RPMI7951 (cell line): ENCODE measurements at places on chromosomes 4 and X.

DNA sequence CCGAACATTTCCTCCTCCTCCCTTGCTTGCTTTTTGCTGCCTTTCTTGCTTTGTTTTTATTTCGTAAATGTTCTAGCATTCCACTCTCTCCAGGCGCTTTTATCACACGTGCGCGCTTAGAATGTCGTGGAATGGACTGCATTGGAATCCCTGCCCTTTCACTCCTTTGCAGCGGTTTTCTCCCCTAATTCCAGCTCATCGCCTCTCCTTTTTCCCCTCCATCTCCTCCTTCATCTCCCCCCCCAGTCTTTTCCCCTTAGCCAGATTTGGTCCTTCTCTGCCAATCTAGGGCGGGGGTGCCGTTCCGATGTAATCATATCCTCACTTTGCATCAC lies 579 bp downstream of the OGT start:
- no peak for DNase-seq

GRCh38 chr4:119151161-119151560 lies 15.5 kb downstream of the MYOZ2 start:
- peak; percentile 31 for DNase-seq

DNA sequence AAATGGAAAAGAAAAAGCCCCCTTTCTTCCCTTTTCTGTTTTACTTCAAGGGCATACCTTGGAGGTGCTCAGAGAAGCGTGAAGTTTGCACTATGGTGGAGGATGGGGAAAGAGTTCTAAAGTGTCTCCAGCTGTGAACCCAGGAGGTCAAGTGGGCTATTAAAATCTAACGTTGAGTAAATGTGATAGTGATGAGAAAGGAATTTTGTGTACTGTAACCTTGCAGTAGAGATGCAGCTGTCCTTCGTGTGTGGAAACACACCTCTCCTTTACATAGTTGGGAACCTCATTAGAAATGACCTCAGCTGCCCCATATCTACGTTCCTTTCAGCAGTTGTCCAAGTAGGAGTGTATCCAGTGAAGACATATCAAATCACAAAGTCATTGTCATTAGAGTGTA lies 26.5 kb downstream of the ADH5 start:
- DNase-seq: no peak

GRCh38 chrX:53160297-53160983 lies 64.6 kb downstream of the KDM5C start:
- no peak for DNase-seq

DNA sequence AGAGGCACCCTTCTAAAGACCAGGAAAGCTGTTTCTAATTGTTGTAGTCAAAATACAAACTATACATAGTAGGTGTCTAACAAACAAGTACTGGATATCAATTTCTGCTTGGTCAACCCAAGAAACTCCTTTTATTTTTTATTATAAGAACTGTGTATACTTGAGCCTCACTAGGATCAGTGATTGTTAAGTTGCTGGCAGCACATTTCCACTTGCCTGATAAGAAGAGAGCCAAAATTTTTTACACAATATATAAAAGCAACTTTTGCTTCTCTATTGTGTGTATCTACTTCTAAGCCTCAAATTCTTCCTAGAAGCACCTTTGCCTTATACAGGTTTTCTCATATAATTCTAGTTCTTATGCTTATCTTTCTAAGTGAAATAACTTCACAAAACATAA lies 703.0 kb upstream of the EPHA5 start:
- no peak for DNase-seq

DNA sequence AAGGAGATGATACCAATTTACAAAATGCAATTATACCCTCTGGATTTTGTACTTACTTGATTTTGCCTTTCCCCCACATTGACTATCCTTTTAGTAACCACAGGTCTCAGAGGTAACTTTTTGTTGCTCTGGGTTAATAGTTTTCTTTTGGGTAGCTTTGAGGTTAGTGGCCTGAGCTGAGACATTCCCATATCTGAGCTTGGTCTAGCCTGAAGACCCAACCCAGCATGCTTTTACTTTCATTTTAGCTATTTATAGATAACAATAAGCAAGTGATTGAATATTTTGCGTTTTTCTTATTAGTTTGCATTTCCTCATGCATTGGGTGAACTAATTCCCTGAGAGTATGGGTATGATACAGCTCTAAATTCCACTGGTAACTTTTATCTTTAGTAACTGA lies 11.8 kb downstream of the HTN1 start:
- no peak for DNase-seq
